ENCODE measurements at places on chromosomes 3 and 15.

DNA sequence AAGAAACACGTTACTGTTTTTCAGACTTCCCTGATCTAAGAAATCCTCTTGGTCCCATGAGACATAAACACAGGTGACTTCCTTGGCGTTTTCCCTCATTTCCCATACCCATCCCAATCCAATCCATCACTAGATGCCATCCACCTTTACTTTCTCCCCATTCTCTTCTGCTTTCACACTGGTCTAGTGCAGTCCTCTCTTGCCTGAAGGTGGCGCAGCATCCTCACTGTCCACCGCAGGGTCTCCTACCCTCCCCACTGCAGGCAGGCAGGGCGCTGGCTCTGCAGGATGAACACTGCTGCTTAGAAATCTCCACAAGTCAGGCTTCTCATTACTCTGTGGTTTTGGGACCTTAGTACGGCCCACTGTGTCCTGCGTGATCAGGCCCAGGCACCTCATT, 58.2 kb downstream of the RAB7A start:
- no peak for DNase-seq

- DNase-seq = peak; percentile 7
These were observed 324.6 kb upstream of the PLSCR5 start for GRCh38 chr3:146929696-146930095.

DNA sequence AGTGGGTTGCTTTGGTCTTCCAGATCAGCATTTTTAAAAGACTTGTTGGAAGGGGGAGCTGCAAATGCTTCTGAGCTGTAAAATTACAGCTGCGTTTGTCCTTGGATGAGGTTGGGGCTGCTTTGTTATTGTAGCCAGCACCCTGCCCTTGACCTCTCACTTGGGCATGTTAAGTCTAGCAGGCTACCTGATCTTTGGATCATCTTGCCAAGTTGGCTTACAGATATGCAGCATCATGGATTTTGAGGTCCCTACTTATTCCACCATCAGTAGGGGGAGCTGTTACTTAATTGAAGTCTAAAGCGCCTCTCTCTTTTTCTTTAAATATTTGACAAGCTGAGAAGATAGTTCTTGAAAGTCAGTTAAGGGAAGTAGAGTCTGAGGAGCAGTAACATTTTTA, 793.0 kb downstream of the MCTP2 start:
- DNase-seq = no peak

DNA sequence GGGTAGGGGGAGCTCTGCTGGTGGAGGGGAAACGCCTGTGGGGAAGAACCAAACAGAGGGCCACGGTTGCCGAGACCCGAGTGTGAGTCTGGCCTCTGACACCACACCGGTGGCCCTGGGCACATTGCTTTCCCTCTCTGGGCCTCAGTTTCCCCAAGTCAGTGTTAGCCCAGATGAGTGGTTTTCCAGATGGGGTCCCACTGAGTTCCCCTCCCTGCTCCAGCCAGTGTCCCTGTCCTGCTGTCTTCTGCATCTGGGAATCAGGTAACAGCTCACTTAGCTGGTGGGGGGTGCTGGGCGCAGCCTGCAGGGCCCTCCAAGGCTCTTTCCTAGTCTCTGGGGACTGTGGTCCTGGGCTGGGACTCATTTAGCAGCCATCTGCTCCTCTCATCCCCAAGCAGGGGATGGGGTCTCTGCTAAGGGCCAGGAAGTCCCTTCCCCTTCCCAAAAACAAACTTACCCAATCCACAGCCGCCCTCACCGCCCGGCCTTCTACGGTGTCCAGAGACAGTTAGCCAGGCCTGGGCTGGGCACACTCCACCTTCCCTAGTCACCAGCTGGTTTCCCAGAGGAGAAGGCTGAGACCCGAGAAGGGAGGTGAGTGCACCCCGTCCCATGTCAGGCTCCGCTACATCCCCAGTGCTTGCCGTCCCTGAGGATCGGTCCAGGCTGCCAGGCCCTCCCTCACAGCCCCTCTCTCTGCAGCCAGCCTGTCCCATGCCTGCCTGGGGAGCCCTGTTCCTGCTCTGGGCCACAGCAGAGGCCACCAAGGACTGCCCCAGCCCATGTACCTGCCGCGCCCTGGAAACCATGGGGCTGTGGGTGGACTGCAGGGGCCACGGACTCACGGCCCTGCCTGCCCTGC, 676 bp downstream of the GP9 start:
- no peak for DNase-seq

DNA sequence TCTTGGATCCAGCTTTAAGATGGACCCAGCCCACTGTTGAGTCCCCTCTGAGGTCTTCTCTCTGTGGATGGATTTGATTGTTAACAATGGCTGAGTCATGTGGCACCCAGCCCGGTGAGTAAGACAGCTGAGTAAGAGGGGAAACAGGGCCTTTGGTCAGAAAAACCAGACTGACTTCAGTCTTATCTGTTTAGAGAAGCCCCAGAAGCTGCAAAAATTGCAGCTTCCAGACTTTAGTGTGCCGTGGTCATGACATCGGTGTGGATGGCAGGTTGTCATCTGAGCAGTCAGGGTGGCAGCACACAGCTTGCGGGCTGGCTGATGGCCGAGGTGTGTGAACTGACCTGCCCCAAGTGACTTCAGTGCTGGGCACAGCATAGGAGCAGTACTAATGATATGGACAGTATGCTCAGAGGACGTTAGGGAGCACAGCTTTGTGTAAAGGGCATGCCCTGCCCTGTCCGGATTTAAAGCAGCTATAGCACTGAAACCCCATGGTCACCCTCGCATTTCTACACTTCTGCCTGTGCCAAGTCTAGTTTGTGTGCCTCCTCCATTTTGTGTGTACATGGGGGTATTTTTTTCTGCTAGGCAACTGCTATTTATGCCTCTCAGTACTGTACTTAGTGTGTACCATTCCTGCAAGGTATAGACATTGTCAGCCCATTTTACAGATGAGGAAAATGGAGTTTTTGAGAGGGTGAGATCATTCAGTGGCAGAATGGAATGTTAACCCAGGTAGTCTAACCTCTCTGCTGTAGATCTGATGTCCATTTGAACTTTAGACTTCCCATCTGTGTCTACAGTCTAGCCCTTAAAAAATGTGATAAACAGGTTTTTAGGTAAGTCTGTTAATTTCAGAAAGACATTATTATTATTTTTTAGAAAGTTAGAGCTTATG, 44.4 kb downstream of the FLNB start:
- DNase-seq = no peak

GRCh38 chr3:161266731-161267150, 45.6 kb downstream of the NMD3 start:
- DNase-seq = peak; percentile 49

DNA sequence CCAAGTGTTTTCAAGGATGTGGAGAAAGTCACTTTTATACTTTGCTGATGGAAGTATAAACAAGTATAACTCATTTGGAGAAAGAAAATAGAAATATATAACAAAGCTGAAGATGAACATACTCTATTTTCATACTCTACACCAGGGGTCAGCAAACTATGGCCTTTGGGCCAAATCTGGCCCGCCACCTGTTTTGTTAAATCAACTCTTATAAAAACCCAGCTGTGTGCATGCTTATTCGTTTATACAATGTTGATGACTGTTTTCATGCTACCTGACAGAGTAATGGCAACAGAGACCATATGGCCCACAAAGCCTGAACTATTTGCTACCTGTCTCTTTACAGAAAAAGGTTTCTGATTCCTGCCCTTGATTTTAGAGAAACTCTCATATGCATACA, 124.0 kb downstream of the NR1D2 start:
- DNase-seq = no peak

- DNase-seq = no peak
These were observed 403.9 kb downstream of the MECOM start for GRCh38 chr3:169259661-169260060.

DNA sequence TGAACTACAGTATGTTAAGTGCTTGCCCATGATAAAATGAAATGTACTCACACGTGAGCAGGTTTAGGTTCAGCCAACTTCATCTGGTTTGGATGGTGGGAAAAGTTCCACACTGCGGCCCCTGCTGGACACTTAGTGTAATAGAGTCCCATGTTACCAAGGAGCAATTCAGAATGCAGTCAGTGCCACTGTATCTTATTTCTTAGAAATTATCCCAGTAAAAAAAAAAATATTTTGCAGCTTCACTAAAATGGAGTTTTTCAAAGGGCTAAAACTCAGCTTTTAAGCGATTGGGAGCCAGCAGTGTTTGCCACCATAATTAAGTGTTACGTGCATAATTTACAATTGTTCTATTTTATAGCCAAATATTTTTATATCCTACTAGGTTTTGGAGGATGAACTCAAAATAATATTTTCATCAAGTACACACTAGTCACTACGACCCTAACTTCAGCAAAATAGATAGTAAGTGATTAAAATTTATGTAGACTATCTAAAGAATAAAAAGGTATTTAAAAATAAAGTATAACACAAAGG, 371.7 kb upstream of the GBE1 start:
- DNase-seq = peak; percentile 12

- peak; percentile 80 for DNase-seq
These were observed 73.2 kb upstream of the HEG1 start for GRCh38 chr3:125128861-125129501.

GRCh38 chr3:18124501-18124900, 300.6 kb downstream of the SATB1 start:
- peak; percentile 34 for DNase-seq

- no peak for DNase-seq
These were observed 72.5 kb downstream of the VPS8 start for GRCh38 chr3:184884359-184885017.

GRCh38 chr3:122004991-122005565, 17.0 kb downstream of the ILDR1 start:
- no peak for DNase-seq

DNA sequence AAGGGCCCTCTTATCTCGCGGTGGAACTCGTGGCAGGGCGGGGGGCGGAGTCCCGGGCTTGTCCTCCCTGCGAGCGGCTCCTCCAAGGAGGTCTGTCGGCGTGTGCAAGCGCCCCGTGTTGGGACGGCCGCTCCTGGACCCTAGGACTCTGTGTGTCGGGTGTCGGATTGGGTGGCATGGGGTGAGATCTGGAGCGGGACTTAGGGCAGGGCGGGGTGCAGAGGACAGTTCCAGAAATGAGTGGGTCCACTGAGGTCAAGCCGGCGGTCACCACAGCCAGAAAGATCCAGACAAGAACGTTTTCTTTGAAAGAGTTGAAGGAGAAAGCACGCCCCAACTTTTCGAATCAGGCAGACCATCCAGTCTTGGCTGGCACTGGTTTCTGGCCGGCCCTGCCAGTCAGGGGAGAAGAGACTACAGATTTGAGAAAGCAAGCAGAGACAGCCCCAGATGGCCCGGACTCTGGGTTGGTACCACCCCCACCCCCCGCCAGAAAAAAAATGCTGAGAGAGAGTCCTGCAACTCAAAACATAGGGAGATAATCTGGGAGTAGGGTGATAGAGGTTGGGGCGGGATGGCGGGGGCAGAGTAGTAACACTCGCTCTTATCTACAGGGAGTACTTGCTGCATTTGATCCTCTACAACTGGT, 784 bp upstream of the CISH start:
- no peak for DNase-seq

DNA sequence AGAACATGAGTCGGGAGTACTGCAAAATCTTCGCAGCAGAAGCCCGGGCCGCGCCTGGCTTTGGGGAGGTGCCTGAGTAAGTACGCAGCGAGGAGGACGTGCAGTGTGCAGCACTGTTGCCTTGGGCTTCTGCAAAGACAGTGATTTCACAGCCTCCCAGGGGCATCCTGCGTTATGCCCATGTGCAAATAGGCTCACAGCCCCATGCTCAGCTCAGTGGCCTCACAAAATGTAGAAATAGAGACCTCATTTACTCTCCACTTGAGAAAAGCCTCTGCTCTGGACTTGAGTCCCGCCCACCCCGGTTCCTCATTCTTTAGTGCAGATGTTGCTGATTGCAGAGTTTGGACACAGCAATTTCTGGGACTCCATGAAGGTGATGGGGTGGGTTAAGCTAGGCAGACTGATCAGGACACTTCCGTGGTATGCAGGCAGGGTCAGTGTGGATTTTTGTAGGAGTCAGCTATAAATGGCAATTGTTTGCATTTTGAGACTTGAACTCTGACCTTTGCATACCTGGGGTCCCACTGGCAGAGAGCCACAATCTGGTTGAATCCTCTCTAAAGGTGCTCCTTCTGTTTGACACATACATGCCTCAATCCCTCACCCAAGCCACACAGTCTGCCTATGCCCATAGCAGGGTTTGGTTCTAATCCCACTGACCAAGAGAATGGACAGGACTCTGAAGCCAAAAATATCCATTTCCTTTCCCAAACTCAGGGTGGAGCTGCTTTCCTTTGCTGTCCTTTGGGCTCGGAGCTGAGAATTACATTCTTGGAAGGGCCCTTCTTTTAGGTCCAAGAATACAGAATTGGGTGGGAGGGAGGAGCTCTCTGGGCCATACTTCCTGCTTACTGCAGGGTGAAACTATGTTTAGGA, 20.7 kb upstream of the SLC28A1 start:
- DNase-seq = no peak

GRCh38 chr15:71756599-71757352, 53.6 kb upstream of the NR2E3 start:
- no peak for DNase-seq

- no peak for DNase-seq
These were observed 72.6 kb downstream of the REC114 start for GRCh38 chr15:73515527-73515926.

DNA sequence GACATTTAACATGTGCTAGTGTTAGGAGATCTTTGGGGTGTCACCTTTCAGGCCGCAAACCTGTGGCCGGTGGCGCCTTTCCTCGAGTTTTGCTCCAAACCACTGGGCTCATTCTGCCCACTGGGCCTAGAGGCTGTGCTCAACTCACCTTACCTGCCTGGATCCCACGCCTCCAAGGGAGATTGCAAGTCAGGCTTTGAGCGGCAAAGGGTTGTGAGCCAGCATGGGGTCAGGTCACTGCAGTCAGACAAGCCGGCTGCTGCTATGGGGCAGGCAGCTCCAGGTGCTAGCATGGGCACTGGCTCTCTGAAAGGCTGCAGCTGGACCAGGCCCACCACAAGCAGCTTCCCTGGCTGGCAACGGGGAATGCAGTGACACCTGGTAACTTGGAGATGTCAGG, 265.5 kb downstream of the ZBBX start:
- no peak for DNase-seq

DNA sequence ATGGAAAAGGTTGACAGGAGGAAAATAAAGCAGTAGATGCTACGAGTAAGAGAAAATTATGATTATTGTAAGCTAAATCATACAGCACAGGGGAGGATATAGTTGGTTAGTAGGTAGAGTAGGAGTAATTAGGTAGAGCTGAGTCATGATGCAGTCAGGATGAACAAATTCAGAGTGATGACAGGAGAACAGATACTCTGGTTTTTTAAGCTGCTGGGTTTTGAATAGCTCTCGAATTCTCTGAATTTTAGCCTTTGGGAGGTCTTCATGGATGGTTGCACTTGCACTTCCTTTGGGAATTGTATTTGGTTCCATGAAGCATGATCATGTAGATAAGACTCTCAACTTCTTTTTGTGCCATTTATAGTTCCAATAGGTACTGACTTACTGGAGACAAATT, 96.2 kb downstream of the ECT2 start:
- DNase-seq = no peak

- DNase-seq = no peak
These were observed 216.3 kb downstream of the LPP start for GRCh38 chr3:188370081-188370830.

- DNase-seq = no peak
These were observed 64.7 kb downstream of the ATP1B3 start for GRCh38 chr3:141941093-141941492.

All from AG04449 (cell line).